ENCODE measurements at places on chromosomes 1 and 21.

GRCh38 chr21:44449473-44450363 lies 5.6 kb upstream of the LRRC3 start:
- DNase-seq = peak; percentile 23

DNA sequence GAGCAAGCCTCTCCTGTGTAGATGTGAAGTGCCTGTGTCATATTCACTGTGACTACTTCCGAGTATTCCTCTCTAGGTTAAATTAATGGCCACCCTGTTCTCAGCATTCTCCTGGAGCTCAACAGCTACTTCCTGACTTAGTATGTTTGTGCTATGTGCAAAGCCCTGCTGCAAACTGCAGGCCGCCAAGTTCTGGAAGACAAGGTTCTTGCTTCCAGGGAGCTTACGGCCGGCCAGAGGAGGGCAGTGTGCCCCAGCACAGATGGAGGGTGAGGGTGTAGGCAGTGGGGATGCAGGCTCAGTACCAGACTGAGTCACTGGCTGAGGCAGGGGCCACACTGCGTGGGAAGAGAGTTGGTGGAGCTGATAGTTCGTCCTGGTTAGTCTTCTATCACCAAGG lies 43.2 kb downstream of the ELK4 start:
- DNase-seq = peak; percentile 63

- DNase-seq = no peak
Measured at GRCh38 chr1:14994841-14995437, 158.6 kb upstream of the TMEM51 start.

DNA sequence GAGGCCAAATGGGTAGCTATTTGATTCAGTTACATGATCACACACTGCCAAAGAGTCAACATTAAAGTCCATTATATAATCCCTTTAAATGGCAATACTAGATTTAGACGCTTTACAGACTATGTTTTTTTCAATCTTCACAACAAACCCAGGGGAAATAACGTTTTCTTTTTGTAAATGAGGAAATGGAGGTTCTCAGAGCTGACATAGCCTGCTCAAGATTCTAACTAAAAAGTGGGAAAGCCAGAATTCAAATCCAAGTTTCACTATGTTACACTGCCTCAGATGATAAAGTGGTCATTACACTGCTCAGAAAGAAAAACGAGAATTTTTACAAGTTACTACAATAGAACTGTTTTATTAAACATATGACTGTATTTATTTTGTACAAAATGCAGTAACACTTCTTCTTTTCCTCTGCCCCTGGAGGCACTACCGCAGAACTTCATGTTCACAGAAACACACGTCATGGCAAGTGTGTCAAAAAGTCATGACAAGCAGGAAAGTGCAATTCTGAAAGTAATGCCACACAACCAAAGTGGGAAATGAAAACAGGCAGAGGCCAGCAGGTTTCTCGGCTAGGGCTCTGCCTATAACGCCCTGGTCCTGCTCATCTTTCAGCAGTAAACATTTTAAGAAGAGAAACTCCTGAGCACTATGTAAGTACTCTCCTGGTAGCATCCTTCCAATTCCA lies 19.0 kb downstream of the THEMIS2 start:
- no peak for DNase-seq

- DNase-seq = no peak
Measured at GRCh38 chr1:55951291-55951690, 628.1 kb downstream of the PLPP3 start.

- DNase-seq = no peak
Measured at GRCh38 chr1:208111646-208112190, 132.5 kb downstream of the PLXNA2 start.

DNA sequence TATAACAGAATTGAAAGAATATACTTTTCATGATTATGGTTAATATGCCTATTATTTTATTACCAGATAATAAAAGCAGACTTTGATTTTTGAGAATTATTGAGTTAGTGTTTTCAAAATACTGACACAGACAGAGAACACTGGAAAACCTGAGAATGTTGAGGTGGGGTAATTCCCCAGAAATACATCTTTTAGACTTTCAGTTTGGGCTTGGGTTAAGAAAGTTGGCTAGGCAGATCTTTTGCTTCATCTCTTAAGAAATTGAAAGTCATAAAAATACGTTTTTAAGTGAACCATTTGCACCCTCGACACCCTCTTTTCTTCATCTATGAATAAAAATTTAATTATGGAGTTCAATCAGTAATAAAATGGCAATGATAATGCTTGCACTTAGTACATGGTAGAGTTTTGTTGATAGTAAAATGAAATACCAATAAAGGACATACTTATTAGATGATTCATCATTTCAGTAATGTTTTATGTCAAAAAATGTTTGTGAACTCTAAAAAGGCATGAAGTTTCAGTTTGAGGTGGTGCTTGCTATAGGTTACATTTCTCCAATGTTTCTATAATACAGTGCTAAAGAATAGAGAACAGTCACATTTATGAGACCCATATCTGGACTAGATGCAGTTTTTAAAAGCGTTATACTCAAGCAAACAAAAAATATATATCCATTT lies 1.9 kb upstream of the SAMSN1 start:
- no peak for DNase-seq

GRCh38 chr1:67489643-67490042 lies 59.4 kb upstream of the SERBP1 start:
- DNase-seq = peak; percentile 62

- DNase-seq = peak; percentile 69
Measured at GRCh38 chr1:163170975-163171676, 31.6 kb downstream of the RGS5 start.

DNA sequence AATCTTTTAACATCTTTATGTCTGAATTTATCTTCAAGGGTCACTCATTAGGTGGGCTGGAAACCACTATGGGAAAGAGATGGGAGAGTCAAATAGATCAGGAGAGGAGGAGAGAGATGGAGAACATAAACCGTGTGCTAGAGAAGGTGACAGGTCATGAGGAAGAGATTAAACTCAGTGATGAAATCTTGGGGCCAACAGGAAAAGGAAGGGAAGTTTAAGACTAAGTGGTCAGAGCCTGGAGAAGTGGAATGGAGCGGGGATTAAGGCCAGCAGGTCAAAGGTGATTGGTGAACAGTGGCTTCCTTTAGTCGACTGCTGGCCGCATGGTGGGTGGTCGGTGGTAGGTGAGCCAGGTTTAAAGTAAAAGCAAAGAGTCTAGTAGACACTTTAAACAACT lies 169.3 kb upstream of the IVNS1ABP start:
- no peak for DNase-seq

- DNase-seq = peak; percentile 36
Measured at GRCh38 chr1:71196685-71197084, 115.8 kb upstream of the ZRANB2 start.

DNA sequence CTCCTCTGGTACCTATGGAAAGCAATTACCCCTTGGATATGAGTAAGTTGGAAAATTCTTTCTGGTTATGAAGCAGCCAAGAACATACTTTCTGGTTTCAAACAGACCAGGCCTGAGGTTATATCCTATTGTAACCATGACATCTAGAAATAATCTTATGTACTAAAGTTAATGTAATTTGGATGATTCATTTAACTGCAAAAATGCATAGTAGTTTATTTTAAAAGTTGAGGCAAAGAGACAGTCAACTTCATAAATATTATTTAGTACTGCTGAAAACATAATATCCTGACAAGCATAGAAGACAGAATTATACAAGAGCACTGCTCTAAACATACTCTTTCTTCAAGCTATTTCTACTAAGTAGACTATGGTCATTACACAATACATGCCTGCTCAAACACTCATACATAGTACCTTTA lies 25.5 kb downstream of the ODF2L start:
- DNase-seq = no peak

DNA sequence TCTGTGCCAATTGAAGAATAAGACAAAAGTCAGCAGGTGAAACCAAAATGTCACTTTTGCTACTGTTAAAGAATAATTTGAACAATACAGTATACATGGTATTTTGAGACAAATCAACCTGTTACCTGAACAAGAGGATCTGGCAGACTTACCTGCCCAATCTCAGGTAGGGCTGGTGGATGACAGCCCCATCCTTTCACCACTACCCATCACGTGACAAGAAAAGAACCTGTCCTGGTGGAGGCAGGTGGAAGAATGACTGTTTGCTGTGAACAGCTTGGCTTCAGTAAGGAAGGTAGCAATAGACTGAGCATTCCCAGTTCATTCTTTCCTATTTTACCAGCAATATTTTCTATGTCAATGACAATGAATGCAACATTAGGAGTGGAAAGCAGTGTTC lies 349.6 kb downstream of the GPATCH2 start:
- no peak for DNase-seq

GRCh38 chr1:47384083-47384482 lies 32.0 kb upstream of the FOXE3 start:
- DNase-seq = no peak

- DNase-seq = no peak
Measured at GRCh38 chr21:46128106-46128932, 27.1 kb downstream of the FTCD start.

- DNase-seq = no peak
Measured at GRCh38 chr1:90782046-90782445, 64.9 kb upstream of the BARHL2 start.

GRCh38 chr1:54489627-54490250 lies 58.3 kb upstream of the ACOT11 start:
- DNase-seq = peak; percentile 35

GRCh38 chr1:204782118-204782700 lies 88.5 kb upstream of the NFASC start:
- DNase-seq = no peak

- DNase-seq = peak; percentile 49
Measured at GRCh38 chr1:177780096-177780700, 189.7 kb downstream of the SEC16B start.

DNA sequence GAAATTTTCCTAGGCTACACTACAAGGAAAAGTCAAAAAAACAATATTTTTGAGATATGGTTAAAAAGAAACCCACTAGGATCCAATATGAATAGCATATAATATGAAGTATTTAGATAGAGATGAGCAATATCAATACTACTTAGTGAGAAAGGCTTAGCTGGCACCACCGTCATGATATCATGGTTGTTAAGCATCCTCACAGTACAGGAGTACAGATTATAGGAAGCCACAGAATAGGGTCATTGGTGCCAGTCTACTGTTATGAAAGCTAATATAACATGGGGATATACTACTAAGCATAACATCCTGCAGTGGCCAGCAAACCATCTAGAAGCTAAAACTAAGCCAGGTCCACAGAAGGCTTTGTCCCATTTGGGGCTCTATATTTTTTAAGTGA lies 28.4 kb upstream of the NRIP1 start:
- DNase-seq = no peak

GRCh38 chr1:3097861-3098260 lies 28.9 kb downstream of the PRDM16 start:
- DNase-seq = no peak

GRCh38 chr21:33687634-33688033 lies 45.3 kb downstream of the ITSN1 start:
- no peak for DNase-seq

GRCh38 chr1:64983110-64983509 lies 16.8 kb upstream of the JAK1 start:
- DNase-seq = peak; percentile 85

DNA sequence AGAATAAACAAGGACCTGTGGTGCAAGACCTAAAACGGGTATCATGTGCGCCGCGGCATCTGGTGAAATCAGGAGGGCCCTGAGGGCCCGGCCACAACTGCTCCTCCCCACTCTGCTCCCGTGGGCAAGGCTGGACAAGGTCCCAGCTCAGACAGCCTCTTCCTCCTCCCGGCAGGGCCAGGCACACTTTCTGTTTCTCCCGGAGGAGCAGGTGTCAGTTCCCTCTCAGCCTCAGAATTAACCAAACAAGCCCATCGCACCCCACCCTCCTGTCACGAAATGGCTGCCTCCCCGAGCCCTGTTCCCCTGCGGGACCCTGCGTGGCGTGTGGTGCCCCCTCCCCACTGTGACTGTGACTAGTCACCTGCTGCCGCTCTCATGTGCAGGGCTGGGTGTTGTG lies 15.2 kb downstream of the PTTG1IP start:
- DNase-seq = no peak

GRCh38 chr1:90823686-90824085 lies 106.6 kb upstream of the BARHL2 start:
- DNase-seq = peak; percentile 75

DNA sequence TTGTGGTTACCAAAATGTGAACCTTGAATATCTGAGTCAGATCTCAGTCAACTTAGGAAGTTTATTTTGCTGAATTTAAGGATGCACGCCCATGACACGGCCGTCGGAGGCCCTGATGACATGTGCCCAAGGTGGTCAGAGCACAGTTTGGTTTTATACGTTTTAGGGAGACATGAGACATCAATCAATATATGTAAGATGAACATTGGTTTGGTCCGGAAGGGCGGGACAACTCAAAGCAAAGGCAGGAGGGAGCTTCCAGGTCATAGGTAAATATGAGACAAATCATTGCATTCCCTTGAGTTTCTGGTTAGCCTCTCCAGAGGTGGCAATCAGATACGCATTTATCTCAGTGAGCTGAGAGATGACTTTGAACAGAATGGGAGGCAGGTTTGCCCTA lies 1.0 kb upstream of the PRMT2 start:
- no peak for DNase-seq

- no peak for DNase-seq
Measured at GRCh38 chr1:63645317-63645716, 52.1 kb downstream of the PGM1 start.

DNA sequence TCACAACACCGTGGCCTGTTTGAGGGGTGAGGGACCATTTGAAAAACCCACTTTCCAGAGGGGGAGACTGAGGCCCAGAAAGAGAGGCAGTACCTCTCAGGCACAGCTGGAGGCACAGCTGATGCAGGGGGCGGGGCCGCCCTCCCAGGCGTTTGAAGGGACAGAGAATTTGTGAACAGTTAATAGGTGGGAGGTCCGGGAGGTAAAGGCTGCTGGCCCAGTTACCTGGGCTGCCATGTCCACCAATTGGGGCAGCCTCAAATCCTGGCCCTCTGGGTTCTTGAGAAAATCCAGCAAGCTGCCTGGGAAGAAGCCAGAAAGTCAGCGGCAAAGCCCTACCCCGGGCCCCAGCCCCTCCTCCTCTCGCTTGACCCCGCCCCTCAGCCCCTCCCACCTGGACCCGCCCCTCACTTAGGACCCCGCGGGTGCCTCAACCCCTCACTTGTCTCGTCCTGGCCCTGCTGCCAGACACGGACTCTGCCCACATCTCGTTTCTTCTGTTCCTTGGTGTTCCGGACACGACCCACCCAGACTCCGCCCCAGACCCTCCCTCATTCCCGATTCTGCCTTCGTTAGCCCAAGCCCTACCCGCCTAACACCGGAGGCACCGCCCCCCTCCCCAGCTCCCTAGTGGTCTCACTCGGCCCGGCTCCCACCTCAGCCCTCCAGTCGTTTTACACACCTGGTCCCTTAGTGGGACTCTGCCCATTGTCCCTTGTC lies 10.8 kb upstream of the AHDC1 start:
- DNase-seq = no peak

Data from NCI-H69 (cell line).